ENCODE measurements at places on chromosomes 3 and 15.

DNA sequence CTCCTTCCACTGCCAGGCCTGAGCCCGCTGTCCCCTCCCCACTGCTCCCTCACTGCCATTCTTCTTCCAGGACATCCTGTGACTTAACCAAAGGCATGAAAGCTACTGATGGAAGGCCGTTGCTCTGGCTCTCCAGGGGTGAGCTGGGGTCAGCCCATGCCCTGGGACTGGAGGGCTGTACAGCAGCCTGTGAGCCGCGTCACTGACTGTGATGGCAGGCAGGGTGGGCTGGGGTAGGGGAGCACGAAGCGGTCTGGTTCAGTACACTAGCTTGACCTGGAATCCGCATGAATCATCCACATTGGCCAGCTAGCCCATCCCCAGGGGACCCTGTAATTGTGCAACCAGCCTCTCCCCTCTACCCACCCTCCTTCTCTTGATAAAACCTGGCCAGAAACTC is 30.8 kb downstream of the CORO2B start:
- DNase-seq: no peak

DNA sequence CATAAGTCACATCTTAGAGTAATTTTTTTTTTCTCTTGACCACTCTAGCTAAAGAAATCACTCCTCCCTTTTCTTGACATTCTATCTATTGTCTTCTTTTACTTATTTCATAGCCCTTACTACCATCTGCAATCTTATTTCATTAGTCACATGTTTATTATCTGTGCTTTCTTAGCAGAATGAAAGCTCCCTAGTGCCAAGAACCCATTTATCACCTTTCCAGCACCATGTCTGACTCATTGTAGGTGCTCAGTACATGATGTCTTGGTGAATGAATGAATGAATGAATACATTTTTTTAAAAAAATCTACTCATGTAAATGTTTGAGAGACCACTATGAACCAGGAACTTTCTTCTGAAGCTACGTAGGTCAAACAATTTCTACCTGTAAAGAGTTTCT is 157.2 kb downstream of the CADPS start:
- no peak for DNase-seq

- DNase-seq: no peak
Observed at GRCh38 chr3:194326192-194326967, 24.7 kb downstream of the CPN2 start.

DNA sequence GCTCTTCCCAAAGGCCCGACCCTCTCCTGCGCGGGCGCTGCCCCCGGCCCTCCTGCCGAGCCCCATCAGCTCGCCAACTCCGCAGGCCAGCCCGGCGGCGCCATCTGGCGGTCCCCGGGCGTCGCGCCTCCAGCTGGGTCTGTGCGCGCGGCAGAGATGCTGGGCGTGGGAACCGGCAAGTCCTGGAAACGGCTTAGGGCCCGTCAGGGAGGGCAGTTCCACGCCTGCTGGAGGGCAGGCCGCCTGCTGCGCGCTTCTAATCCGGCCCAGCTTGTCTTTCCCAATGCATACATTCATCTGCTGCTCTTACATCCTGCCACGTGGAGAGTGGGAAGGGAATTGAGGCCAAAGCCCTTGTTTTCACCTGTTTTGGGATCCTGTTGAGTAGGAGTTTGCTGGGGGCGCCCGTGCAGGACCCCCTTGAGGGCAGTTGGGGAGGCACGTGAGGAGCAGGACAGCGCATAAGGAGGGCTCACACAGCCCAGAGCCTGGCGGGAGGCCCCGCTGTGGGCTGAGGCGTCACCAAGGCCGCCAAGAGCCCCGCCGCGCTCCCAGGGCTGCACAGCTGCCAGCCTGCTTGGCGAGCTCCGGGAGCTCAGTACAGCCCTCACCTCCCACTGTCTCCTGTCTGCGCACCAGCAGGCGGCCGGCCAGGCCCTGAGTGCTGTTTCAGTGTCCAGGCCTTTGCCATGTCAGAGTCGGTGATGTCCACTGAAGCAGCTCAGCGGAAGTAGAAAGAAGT is 165.6 kb downstream of the NSMCE3 start:
- DNase-seq: no peak

DNA sequence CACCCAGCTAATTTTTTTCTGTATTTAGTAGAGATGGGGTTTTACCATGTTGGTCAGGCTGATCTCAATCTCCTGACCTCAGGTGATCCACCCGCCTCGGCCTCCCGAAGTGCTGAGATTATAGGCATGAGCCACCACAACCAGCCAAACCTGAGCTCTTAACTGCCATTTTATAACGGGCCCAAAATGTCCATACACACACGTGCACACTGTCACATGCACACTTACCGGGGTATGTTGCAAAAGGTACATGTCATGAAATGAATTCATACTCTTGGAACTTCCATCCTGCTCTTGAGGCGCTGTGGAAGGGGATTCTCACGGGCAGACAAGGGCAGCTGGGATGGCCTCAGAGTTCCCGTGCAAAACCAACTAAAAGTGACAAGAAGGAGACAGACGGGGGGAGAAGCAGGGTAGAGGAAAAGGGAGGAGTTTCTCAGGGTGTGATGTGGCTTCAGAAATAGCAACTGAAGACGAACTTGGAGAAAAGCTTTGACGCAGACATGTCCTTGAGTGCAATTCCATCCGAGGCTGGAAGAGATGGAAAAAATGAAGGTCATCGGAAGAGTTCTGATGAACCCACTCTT is 110.9 kb downstream of the BDH1 start:
- no peak for DNase-seq

GRCh38 chr3:108123326-108123725 is 32.5 kb upstream of the CD47 start:
- peak; percentile 36 for DNase-seq

DNA sequence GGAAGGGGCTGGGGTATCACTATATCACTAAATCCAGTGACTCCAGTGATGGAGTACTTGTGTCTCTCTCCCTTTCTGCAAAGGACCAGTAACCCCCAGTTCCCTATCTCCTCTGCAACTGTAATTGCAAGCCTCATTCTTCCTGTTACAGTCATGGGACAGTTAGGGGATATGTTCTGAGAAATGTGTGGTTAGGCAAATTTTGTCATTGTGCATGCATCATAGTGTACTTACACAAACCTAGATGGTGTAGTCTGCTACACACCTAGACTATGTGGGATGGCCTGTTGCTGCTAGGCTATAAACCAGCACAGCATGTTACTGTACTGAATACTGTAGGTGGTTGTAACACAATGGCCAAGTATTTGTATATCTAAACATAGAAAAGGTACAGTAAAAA is 2.2 kb downstream of the VPS8 start:
- no peak for DNase-seq

- no peak for DNase-seq
Observed at GRCh38 chr3:148227534-148227933, 470.2 kb upstream of the AGTR1 start.

GRCh38 chr3:75983111-75983510 is 197.8 kb upstream of the ZNF717 start:
- no peak for DNase-seq

GRCh38 chr15:31954374-31955172 is 75.7 kb upstream of the CHRNA7 start:
- DNase-seq: no peak

- DNase-seq: no peak
Observed at GRCh38 chr15:74769463-74770025, 12.3 kb upstream of the CSK start.

DNA sequence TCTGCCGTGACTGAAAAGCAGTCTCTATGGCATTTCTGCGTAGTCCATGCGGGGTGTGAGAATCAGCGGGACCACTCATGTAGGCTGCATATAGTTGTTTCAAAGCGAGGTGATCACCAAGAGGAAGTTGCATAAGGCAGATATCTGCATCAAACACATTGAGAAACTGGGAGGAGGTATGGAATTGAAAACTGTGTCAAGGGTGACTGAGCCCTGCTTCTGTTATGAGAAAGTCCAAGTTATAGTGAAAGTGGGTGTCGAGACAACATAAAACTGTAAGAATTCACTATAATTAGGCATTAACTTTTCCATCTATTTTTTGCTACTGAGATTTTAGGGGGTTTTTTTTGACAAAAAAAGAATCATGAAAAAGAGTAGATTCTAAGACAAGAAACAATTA is 109.3 kb downstream of the ZIC1 start:
- no peak for DNase-seq

- DNase-seq: peak; percentile 10
Observed at GRCh38 chr15:53389271-53390037, 370.0 kb downstream of the WDR72 start.

DNA sequence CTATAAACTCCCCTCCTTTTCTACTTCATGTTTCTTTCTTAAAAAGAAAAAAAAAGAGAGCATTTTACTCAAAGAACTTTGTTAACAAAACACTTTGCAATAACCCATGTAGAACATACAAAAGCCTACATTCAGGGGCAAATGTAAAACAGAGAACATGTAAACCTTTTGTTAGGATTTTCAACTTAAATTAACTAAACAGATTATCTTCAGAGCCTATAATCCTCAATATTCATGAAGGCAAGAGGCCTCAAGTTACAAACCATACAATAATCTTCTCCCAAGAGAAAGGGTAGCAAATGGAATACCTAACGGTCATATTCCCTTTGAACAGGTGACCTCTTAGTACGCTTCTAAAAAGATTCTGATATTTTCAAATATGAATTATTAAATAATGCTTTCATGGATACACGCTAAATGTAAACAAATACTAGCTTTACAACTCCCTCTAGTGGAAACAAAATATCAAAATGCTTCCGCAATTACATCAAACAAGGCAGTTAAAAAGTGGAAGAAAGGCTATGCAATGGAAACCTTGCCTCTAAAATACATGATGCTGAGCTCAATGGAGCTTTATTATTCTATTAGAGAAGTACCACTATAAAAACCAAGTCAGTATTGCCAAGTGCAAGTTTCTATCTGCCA is 9.9 kb downstream of the CEP152 start:
- DNase-seq: no peak

DNA sequence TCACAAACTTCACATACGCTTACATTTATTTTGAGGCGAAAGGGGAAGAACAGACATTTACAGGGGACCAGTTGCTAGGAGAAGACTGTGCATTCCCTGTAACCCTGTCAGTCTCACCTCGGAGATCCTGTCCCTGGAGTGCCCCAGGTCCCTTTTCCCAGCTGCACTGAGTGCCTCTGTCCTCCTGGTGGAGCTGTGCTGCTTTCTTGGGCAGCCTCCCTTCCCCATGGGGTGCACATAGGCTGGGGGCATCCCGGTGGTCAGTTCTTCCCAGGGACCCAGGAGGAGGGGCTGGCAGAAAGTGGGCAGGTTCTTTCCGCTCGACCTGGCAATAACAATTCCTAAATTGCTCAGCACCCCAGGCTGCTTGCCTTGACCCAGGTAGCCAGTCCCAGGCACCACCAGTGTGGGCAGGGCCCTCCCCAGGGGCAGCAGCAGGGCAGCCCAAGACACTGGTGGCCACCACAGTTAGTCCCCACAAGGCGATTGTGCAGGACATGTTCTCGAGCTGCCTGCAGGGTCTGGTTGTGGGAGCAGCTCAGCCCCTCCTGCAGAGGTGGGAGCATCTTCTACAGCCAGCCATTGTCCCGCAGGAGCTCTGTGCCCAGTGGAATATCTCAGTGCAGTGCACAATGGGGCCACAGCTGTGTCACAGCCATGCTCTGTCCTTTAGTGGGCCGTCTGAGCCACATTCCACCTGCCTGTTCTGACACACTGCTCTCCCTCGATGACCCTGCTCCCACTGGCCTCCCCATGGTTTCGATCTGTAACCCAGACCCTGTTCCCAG is 36.3 kb downstream of the APBA2 start:
- no peak for DNase-seq

DNA sequence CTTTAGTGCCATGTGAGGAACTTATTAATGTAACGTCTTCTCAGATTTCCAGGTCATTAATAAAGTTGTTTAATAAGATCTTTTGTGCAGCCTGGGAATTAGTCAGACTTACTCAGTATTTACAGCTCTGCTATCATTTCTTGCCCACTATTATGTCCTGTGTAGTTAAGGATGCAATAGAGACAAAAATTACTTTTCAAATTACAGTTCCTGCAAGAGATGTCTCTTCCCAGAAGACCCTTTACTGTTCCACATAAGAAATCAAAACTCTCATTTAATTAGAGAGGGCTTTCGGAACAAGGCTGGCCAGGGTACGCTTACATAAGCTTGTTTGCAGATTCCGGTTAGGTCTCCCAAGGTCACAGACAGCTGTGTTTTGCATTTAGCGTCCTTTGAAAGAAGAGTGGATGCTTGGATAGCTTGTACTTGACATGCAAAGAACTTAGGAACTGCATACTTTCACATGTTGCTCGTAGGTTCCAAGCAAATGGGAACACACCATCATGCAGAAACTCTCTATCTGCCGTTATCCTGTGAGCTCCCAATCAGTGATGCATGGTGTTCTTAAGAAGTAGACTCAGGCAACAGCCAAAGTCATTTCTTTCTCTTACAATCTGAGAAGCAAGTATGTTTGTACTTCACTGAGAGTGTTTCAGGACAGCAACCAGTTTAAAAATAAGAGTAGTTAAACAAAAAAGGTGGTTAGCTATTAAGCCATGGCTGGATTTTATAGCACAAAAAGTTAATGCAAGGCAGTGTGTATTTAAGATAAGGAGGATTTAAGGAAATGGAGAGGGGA is 37.4 kb downstream of the FILIP1L start:
- DNase-seq: peak; percentile 2

DNA sequence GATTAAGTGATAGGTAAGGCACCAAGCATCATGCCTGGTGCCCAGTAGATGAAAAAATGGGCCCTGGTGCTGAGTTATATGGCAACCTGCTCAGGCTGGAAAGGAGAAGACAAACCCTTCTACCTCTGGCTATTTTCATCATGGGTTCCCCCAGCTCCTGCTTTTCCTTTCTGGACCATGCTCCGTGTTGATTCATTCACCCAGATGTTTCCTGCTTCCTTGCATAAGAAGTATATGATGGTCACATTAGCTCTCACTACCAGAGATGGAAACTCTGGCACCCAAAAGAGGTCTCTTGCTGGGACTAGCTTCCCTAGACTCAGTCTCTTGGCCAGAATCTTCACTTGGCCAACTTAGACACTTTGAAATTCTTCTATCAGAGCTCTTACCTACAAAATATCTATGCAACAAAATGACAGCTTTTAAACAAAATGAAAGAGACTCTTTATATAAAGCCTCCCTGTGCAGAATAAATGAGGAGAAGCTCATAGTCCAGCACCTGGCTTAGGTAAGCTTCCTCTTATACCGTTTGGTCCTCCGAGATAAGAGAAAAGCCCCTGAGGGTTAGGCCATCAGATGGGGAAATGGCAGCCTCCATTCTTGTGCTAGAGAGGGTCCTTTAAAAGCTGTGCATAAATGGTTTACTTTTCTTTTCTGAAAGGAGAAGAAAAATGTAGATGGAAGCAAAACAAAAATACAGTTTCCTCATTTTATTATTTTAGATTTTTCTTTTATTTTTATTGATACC is 46.8 kb upstream of the MCF2L2 start:
- peak; percentile 40 for DNase-seq

DNA sequence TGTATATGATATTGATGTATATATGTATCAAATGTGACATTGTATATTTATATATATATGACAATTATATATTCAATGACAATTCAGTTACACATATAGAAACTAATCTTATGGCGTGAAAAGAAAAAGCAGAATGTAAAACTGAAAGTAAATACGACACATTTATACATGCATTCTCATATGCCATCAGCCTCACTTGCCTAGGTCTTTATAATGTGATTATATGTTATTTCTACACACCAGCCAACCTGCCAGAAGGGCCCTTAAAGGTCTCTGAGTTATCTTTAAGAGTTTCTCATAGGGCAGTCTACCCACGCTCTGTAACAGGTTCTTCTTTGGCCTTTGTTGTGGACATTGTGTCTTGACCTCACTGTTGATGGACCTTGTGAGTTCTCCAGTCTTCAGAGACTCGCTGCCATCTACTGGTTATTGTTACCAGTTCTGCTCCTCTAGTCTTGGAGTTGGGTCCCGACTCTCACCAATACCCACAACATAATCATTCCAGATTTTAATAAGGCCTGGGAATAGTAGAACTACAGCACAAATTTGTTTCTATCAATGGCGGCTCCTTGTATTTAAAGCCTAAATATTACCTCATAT is 371.5 kb upstream of the GOLIM4 start:
- peak; percentile 81 for DNase-seq
